ENCODE measurements at places on chromosomes 2 and 18.

GRCh38 chr2:41414486-41415230 lies 633.2 kb upstream of the PKDCC start:
- DNase-seq, result peak; percentile 56

DNA sequence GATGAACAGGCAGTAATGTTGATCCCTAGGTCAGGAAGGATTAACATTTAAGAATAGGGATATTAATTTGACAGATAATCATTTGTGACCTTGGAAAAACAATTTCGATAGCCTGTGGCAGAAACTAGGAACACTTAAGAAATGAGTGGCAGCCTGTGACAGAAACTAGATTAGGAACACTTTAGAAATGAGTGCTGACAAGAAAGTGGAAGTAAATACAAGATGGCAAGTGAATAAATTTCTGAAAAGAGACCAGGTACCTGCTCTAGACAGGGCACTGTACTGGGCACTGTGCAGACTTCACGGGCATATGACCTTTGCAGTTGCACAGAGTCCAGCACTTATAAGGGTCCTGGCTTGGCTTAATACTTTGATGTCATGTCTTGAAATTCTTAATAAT lies 5.5 kb upstream of the HNRNPA3 start:
- no peak for DNase-seq

- DNase-seq, result no peak
Measured at GRCh38 chr2:96546321-96546720, 9.8 kb downstream of the ARID5A start.

DNA sequence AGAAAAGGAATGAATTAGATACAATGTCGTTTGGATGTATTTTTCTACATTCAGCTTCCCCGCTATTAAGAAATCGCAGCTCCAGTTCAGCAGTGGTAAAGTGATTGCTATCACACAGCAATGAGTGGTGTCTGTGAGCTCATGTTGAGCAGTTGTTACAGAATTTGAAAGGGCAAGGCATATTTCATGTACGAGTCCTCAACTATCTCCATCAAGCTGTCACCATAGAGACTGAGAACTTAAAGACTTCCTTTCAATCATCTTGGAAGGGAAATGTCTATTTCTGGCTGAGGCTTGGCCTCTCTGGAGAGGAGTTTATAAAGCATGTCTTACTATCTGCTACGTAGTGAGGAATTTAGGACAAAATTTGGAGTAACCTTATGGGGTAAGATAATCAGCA lies 24.4 kb upstream of the FAM117B start:
- DNase-seq, result no peak

DNA sequence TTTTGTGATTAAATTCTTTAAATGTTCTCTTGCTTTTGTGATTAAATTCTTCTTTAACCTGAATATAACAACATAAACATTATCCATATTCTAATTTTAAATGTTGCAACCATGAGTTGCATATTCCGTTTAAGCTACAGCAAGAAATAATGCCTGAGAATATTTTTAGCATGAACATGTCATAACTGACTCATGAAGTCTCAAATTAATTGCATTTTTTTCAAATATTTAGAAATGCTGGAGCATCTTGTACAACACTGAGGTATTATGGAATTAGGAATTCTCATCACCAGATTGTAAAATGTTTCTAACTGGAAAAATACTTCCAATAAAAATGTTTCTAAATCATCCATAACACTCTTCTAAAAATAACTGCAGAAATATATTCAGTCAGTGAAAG lies 14.7 kb downstream of the ROCK2 start:
- no peak for DNase-seq

DNA sequence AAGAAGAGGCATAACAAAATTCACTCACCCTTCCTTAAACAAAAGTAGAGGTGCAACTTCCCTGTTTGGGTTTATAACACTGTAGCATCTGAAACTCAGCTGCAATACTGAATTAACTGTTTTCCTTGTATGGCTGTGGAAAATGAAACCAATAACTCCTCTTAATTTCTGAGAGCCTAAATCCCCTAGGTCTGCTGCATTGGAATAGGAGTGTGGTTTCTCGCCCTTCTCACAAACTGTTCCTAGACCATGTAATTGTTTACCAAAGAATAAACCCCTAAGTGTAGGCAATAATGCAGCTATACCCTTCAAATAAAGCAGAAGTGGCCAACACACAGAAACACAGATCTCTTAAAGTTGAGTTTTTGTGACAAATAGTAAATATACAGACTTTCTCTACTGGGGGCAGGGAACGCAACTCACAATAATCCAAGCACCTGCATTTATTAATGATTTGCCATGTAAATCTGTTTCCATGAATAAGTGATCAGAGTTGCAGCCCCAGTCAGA lies 52.0 kb downstream of the RASGRP3 start:
- DNase-seq, result no peak

- DNase-seq, result no peak
Measured at GRCh38 chr2:96118698-96119388, 2.5 kb upstream of the ADRA2B start.

DNA sequence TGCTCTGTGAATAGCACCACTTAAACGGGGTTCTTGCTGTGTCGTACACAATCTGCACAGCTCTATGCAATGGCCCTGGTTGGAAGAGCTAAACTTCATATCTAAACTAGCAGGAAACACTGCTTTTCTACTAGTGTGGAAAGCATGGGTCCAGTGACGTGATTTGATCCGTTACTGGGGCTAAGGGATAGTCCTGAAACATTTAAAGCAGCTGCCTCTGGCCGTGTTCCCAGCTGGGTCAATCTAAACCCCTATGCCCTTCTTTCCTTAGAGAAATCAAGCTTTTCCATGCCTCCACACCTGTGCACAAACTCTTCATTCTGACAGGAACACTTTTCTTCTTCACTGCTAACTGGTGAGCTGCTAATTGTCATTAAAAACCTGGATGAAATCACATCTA lies 5.4 kb upstream of the IGFBP5 start:
- DNase-seq, result peak; percentile 33

DNA sequence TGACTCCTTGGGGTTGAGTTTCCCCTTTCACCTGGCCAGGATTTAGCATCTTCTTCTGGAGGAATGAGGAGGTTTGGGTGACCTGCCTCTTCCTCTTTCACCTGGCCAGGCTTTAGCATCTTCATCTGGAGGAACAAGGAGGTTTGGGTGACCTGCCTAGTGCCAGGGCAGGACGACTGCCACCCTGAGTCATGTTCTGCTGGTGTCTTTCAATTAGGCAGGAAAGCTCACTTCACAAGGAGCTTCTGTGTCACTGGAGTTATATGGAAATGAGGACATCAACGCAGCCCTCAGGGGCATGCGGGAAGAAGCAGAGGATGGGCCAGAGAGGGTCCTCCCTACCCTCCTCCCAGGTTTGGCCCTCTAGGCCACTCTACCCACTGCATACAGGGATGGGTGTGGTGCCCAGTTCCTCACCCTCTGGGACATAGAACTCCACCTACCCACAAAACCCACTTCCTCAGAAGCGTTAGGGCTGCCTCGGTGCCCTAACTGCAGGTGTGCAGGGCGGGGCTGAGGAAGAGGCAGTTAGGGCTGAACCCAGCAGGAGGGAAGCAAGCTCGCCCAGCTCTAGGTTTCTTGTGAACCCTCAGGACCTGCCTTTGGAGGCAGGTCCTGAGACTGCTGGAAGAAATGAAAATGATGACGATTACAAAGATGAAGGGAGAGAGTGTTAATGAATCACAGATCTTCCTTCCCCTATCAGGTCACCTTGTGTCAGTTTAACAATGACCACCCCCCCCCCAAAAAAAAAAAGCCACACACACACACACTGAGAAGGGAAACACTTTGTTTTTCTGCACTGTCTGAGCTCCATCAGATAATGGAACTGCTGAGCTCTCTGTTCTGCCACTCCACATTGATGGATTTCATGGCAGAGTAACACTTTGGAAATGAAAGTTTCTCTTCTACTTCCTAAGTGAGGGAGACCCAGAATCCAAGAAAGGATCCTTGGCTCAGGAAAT lies 71.0 kb downstream of the ARL4C start:
- DNase-seq, result no peak

DNA sequence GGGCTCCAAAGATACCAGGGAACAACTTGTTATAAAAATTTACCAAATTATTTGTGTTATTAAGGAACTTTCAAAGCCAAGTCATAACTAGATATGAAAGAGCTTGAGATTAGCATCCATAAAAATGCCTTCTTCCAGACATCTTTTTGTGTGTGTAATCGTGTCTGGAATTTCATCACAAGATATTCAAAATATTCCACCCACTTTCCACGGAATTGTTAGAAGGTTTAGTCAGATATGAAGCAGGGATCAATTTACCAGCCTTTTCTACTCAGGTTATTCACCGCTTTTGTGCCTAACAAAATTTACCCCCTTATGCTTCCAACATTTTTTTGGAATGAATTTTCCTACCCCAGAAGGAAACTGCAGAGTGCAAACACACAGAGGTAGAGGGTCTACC lies 130.2 kb upstream of the ACVR2A start:
- no peak for DNase-seq

DNA sequence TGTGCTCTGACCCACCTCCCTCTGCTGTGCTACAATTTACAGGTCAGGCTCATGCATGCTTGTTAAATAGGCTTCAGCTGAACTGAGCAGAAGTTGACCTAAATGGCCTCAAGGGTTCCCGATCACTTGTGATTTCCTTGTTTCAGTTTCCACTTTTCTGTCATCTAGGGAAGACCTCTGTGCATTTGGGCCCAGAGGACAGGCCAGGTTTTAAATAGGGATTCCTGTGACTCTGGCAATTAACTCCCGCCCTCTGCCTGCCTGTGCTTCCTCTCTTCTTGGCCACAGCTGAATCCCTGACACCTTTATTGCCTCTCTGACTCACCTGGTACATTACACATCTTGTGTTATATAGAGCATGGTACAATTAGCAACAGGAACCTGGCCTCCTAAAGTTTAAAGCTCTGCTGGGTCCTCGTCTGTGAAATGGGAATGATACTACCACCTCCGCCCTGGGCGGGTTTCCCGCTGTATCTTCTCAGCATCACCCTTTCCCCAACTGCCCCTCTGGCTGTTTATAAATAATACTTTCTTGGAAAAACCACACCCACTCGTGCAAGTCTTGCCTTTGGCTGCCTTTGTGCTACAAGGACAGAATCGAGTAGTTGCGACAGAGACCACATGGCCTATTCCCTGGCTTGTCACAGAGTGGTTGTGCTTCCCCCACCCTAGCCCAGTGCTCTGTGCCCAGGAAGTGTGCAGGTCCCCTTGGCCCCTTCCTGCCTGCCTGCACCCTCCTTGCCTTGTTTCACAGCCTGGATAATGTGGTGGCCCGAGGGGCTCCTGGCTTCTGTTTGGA lies 7.9 kb downstream of the CABLES1 start:
- no peak for DNase-seq

DNA sequence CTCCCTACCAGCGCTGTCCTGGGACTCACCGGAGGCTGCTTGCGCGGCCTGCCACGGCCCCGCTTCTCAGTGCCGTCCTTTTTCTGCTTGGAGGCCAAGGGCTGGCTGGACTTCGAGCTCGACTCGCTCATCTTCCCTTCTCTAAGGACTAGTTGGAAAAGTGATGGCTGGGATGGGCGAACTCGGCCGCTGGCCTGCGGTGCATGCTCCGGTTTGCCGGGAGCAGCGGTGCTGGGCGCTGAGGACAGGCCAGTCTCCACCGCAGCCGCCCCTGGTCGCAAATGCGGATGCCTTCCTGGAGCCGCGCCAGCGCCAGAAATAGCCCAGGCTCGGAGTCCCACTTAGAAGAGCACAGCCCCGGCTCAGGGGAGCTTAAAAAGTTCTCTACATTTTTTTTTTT lies 3.1 kb downstream of the C2orf81 start:
- DNase-seq, result no peak

GRCh38 chr2:12847694-12848575 lies 131.2 kb downstream of the TRIB2 start:
- DNase-seq, result no peak

GRCh38 chr18:11587846-11588245 lies 21.6 kb upstream of the SLC35G4 start:
- no peak for DNase-seq

DNA sequence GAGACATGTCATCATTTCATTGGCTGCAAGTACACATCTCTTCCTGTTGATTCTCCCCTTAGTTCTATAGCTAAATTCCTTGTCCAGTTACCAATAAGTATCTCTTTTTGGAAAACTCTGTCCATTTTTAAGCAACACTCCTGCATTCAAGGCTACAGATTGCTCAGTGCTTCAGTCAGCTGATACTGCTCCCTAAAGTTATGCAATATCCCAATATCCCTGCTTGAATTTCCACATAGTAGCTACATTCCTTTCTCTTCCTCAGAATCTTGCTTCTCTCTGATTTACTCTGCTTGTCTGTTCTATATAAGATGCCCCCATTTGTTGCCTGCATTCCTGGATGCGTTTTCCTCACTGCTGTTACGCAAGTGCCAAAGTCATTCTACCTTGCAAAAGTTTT lies 109.8 kb downstream of the PARD3B start:
- DNase-seq, result no peak

- DNase-seq, result no peak
Measured at GRCh38 chr2:205692104-205692503, 9.8 kb downstream of the NRP2 start.

DNA sequence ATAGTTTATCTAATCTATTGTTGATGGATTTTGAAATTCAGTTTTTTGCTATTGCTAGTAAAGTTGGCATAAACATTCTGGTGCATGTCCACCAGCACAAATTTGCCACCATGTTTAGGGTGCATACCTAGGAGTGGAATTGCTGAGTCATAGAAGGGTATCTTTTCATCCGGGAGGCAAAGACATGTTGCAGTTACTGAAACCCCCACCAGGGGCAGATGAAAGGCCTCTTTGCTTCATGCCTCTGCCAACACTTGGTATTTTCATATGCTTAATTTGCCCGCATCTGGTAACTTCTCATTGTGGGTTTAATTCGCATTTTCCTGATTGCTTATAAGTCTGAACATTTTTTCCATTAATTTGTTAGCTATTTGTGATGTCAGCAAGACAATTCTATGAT lies 8.2 kb downstream of the DCC start:
- DNase-seq, result peak; percentile 26

GRCh38 chr18:57561728-57562423 lies 24.6 kb downstream of the FECH start:
- DNase-seq, result peak; percentile 88

- DNase-seq, result no peak
Measured at GRCh38 chr18:45652303-45653080, 37.2 kb downstream of the SLC14A2 start.

DNA sequence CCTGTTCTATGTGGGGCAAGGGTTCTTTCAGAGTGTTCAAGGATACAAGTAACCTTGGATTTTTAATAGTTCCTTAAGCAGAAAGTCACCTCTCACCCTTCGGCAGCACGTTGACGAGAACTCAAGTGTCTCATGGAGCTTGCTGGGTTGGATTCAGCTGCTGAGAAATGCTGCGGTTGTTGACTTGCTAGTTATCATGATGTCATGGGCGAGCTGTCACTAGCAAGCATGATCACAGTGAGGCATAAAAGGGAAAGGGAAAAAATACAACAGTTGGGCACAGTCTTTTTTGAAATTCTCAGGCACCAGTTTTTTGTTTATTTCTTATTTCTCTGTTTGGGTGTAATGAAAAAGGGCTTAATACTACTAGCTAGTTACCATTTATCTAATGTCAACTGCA lies 53.2 kb downstream of the ADCYAP1 start:
- DNase-seq, result no peak

All from NCI-H1417 (cell line).